Activated CD4-positive, alpha-beta T cell treated with anti-CD3 and anti-CD28 coated beads, Interleukin-2, Interleukin-6, amounts not matched to agents 100 ng/mL and 50 ng/mL, durations not matched to agents 16 hours and 8 hours (primary cell): ENCODE measurements at places on chromosomes 5 and 9.

GRCh38 chr5:173025651-173026050 is 30.5 kb upstream of the CREBRF start:
- no peak for DNase-seq

GRCh38 chr5:123855609-123856008 is 343.6 kb downstream of the CSNK1G3 start:
- DNase-seq = no peak

DNA sequence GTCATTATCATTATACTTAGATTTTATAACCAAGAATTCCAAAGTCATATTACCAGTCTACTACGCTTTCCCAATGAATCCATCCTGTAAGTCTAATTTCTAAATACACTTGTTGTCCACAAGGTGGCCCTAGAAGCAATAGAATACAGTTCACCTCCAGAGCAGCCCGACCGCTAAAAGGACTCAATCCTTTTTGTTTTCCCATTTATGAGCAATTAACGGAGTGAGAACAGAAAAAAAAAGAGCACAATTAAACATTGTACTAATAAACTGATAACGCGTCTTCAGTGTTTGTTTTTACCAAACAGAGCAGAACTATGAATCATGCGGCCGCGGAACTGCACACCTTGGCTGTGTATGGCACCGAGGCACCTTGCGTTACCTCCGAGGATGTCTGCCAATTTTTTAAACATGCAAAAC is 160.7 kb upstream of the DAPK1 start:
- DNase-seq = peak; percentile 50

- no peak for DNase-seq
These were observed 10.2 kb downstream of the ZNF608 start for GRCh38 chr5:124736082-124736804.

- peak; percentile 24 for DNase-seq
These were observed 75.0 kb downstream of the TTC39B start for GRCh38 chr9:15231788-15232635.

GRCh38 chr5:107505763-107506534 is 164.8 kb downstream of the EFNA5 start:
- no peak for DNase-seq
